Activated CD8-positive, alpha-beta T cell treated with anti-CD3 and anti-CD28 coated beads, Interleukin-2, amount 10 ng/mL, durations not matched to agents 7 days and 5 days (primary cell): ENCODE measurements at places on chromosomes 16 and 17.
A peak's percentile ranks its signal among the peaks of the same experiment; 100 is the strongest.

DNA sequence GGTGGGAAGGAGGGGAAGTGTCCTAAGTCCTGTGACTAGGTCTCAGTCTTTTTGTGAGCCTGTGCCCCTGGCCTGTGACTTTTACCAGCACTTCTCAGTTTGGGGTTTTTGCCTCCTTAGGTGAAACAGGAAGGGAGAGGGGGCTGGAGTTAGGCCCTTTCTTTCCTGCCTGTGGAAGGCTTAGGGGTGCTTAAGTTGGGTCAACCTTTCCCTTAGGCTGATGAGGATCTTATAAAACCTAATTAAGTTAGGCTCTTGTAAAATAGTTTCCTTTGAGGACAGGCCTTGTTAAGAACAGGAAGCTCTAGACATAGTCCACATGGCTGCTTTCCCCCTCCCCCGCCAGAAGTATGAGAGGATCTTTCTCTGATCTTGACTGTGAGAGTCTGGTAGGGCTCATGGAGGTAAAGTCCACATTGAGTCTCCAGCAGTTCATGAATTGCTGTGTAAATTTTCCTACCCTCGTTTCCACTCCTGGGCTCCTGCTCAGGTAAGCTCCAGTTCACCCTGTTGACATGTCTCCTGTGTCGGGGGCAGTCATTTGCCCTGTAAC, 17.0 kb upstream of the DNASE1 start:
- peak; percentile 62 for DNase-seq

GRCh38 chr17:72725433-72726068, 366.9 kb downstream of the SLC39A11 start:
- peak; percentile 66 for DNase-seq

DNA sequence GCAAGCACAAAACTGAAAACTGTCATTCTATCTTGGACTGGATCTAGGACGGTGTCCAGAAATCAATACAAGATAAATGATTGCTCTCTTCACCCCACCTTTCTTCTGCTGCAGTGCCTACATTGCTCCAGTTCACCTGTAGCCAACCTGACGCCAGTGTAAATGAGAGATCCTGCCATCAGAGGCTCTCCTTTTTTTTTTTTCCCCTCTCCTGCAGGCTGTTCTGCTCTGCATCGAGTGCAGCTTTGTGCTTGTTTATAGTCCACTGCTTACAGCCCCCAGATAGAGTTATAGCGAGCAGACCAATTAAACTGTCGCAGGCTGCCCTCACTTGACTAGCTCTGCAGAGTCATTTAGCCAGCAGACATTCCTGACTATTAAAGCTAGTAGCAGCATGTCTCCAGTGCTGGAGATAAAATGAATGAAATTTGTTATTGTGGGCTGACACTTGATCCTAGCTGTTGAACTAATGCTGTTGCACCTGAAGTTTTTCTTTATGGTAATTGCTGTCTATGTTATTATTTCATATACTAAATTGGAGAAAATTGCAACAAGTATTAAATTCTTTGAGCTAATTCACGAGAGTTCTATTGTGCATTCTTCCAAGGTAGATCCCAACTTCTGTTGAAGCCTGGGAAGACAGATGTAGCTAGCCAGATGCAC, 257.1 kb downstream of the FTO start:
- no peak for DNase-seq

DNA sequence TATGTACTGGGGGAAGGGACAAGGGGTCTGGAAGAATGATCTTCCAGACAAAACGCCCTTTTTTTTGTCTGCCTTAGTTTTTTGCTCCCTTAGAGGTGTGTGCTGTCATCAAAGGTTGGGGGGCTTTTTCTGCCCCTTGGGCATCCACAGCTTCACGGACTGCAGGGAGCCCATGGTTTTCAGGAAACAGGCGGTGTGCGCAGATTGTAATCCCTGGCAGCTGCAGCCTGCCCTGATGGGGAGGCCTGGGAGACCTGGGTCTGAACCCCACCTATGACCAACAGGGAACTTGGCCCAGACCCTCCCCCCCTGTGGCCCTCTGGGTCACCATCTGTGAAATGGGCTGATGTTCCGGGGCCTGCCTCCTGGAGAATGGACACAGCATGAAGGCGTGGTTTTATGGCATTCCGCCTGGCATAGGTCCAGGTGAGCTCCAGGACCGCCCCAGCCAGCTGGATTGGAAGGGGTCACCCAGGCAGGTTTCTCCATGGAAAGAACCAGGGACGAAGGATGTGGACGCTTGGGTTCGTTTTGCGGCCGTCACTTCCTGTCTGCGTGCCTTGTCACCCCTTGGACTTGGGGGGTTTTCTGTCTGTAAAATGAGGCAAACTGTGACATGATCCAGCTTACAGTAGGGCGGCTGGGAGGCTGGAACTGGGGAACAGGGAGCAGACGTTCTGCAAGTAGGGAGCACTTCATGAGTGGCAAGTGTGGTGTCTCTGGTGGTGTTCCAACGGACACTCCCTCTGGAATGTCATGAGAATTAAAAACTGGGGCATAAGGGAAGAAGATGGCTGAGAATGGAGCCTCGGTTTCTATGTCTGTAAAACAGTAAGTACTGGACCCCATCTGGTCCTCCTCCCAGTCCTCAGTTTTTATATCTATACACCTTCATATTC, 1.5 kb downstream of the CPNE2 start:
- no peak for DNase-seq

GRCh38 chr17:49582789-49583188, 7.1 kb downstream of the NXPH3 start:
- DNase-seq = no peak

- DNase-seq = no peak
Observed at GRCh38 chr17:59413014-59413766, 81.7 kb downstream of the YPEL2 start.

DNA sequence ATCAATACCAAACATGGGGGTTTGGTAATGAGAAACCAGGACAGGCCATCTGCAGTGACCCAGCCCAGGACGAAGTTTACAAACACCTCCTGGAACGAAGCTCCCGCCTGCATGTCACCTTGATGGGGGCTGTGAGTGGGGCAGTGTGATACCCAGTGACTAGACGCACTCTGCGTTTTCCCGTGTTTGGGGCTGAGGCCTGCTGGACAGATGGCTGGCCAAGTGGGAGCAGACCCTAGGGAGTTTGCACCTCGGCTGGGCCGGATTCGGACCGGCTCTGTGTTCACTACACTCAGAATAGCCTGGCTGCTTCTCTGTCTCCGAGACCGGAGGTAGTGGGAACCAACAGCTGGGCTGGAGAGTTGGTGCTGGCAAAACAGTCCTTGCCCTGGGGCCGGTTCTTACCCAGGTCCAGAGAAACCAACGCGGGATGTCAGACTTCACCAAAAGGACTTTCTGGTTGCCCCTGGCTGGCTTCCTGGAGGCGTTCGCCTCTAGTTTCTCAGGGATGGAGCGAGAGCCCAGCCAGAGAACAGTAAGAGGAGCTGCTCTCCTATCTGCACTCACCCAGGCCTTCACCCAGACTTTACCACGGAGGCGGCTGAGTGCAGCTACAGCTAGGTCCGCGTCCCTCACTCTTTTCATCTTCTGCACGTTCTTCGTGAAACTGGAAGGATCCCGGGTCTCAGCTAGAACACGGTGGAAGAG, 20.4 kb downstream of the CARHSP1 start:
- no peak for DNase-seq

GRCh38 chr16:2333231-2333630, 7.3 kb downstream of the ABCA3 start:
- no peak for DNase-seq

- DNase-seq = no peak
Observed at GRCh38 chr16:50967827-50968612, 183.1 kb downstream of the SALL1 start.

DNA sequence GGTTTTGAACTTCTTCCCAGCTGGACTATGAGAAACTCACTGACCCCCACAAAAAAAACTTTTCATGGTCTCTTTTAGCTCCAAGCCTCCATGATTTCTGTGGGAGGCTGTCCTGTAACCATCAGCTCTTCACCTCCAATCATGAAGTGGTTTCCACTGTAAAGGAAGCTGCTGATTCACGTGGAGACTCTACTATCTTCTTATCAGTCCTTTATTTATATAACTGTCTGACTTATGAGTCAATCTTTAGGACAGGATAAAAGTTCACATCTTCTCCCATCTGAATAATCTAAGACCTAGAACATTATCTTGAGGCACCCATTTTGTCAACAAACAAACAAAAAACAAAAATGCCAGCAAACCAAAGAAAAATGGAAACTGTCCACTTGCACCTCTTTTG, 409.9 kb downstream of the SLC39A11 start:
- no peak for DNase-seq

- no peak for DNase-seq
Observed at GRCh38 chr17:49219987-49220386, 9.5 kb downstream of the ABI3 start.

- no peak for DNase-seq
Observed at GRCh38 chr16:64051824-64052223, 1070.0 kb downstream of the CDH11 start.

DNA sequence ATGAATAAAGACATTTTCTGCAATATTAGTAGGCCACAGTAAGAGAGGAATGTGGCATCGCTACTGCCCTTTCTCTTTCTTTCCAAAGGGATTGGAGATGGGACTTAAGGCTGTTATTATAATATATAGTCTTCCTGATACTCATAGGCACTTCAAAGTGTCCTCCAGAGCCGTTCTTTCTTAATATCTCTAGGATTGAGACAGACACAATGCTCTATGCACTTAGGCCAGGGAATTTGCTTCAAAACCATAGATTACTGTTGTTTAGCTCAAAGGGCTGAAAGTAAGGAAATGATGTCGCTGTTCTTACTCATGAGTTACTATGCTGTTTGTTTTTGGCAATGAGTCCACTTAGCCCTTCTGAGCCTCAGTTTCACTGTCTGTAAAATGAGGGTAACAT, 590.5 kb downstream of the CDH11 start:
- DNase-seq = no peak

GRCh38 chr17:1134634-1135324, 45.0 kb downstream of the ABR start:
- no peak for DNase-seq

GRCh38 chr17:51860954-51861561, 297.5 kb downstream of the CA10 start:
- DNase-seq = peak; percentile 36

DNA sequence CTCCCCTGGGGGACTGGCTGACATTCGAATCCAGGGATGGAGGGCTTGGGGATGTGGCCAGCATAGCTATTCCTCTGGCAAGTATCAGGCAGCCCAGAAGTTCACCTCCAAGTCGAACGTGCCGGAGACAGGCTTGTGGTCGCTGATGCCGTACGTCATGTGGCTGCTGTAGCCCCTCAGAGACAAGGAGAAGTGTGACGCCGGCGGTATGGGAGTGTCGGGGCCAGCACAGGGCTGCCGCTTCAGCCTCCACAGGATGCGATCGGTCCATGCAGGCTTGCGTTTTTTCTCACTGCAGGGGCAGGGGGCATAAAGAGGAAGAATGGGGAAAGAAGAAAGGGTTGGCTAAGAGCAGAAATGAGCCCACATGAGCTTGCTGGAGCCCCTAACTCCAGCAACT, 5.3 kb upstream of the MYO1C start:
- DNase-seq = no peak

DNA sequence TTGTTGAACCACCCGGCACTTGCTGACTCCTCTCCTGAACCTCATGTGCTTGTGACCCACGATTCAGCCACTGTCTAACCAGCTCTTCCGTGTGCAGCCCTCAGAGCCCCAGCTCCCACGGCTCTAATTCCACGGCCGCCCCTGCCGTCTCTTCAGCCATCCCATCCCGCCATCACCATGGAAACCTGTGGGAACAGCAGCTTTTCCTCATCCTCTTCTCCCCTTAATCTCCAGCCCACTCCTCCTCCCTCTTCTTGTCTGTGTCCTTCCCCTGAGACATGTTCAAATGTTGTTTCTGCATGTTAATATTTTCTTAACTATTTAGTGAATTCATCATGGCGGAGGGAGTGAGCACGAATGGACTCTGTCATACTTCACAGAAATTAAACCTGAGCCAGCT, 285.2 kb downstream of the CDH13 start:
- DNase-seq = no peak

DNA sequence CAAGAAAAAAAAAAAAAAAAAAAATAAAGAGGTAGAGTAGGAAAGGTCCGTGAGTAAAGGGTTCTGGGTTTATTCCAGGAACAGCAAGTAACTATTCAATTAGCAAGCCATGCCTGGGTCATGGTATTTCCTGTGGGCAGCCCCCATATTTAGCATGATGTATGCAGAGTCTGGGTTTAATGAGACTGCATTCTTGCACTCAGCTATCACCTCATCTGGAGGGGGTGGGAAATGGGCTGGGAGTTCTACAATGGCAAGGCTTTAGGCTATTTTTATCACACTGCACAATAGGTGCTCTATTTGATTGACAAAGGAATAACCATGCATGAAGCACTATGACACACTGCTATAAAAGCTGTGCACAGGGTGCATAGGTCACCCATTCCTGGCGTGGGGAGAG, 104.0 kb upstream of the CCL2 start:
- DNase-seq = no peak

- no peak for DNase-seq
Observed at GRCh38 chr17:44604768-44605485, 47.6 kb downstream of the FZD2 start.

DNA sequence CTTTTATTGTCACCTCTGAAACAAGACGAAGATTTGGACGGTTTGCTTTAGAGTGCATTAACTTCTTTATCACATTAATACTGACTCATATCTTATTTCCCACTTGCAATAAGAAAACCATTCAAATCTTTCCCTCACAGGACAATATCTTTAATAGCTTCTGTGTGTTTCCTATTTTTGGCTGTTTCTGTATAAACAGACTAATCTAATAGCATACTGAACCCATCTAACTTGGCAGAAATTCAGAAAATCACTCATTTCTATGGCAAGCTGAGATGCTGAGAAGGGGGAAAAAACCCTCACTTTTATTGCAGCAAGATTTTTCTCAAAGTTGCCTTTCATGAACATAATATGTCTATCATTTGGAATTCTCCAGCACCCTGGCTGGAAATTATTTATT, 524.9 kb downstream of the WWOX start:
- DNase-seq = no peak

DNA sequence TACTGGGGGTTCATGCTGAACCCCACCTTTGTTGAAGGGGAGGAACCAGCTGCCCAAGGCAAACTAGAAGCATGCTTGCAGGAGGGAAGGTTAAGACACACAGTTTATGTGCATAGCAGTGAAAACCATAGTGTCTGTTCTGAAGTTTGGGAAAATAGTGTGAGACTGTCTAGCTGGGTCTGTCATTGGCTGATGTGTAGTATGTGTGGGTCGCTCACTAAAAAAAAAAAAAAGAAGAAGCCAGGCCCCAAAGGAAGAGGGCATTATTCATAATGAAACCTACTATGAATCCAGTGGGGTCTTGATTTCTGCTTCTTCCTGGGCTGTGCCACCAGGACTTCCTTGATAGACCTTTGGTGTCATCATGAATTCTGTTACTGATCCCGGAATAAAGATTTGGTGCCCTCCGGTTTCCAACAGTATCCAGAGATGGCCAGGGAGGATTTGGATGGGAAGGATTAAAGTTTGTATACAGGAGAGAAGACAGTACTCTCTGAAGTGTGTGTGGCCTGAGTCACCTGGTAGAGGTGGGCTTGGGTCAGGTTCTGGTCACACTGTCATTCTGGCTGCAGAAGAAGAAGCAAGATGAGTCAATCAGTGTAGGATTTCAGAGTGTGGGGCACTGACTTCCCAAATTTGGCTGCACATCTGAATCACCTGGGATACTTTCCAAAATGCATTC, 220.3 kb downstream of the PRKCA start:
- no peak for DNase-seq
